ENCODE measurements at places on chromosomes 5 and 9.

DNA sequence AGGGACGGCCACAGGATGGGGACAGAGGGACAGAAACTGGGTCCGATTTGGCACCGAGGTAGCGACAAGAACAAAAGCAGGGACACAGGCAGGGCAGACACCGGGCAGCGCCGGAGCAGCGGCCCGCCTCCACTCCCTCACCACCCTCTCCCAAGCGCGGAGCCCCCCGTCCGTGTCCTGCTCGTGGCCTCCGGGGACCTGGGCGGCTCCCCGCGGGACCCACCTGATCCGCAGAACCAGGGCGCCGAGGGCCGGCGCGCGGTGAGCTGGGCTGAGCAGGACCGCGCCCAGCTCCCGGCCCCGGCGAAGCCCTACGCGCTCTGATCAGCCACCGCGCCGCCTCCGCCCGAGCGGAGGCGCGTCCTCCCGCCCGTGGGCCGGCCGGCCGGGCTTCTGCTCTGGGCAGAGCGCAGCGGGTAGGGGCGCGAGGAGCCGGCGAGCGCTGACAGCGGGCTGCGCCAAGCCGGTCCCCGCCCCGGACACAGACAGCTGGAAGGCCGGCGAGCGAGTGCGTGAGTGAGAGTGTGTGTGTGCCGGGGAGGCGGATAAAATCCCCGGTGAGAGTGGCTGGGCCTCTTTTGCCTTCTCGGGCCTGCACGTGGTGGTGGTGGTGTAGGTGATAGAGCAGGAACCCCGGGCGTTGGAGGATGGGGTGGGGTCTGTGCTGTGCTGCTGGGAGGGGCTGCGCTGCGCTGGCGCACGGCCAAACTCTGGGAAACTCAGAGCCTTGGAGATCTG, at the start of gene GGTA1:
GGTA1 (minus strand) TSS at position 418 of the 738 bp plus-strand sequence. CDS start 31,922 bp downstream, outside the sequence.
- no peak for DNase-seq

DNA sequence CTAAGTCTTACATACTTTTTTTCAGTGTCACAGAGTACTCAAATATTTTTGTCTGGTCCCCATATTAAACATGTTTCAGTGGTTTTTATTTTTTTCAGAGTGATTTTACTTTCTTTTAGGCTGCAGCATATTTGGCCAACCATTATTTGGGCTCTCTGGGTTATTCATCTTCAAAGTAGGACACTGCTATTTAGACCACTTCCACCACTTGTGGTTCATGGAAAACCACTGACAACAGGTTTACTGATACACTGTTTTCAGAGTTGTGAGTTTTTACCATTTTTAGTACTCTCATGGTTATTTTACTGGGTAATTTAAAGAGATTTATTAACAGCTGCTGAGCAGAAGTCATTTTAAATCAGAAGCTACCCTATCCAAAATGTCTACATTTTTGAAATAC, 437.6 kb downstream of the KIAA0825 start:
- DNase-seq: no peak

- no peak for DNase-seq
Measured at GRCh38 chr5:43007911-43008362, 32.2 kb downstream of the ANXA2R start.

- DNase-seq: no peak
Measured at GRCh38 chr9:136687721-136688223, 515 bp upstream of the AGPAT2 start.

- no peak for DNase-seq
Measured at GRCh38 chr9:98109052-98109451, 10.0 kb downstream of the TRIM14 start.
